OCI-M1 (cell line): ENCODE measurements at places on chromosomes 7 and 10.

DNA sequence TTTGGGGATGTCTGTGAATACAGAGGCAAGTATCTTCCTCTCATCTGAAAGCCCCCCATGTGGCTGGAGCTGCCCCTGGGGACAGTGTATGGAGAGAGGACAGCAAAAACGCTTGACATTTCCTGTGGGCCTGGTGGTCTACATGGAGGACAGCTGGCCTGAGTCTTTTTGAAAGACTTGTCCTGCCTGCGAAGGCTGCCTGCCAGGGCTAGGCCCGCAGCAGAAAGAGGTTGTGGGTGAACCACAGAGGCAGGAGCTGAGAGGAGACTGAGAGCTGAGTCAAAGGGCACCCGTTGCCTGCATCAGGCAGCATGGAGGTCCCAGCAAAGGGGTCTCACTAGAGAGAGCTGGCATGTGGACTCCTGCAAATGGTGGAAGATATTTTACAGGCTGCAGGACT, 66.4 kb downstream of the KAT6B start:
- no peak for DNase-seq

GRCh38 chr7:82110146-82110840, 333.3 kb downstream of the CACNA2D1 start:
- no peak for DNase-seq

DNA sequence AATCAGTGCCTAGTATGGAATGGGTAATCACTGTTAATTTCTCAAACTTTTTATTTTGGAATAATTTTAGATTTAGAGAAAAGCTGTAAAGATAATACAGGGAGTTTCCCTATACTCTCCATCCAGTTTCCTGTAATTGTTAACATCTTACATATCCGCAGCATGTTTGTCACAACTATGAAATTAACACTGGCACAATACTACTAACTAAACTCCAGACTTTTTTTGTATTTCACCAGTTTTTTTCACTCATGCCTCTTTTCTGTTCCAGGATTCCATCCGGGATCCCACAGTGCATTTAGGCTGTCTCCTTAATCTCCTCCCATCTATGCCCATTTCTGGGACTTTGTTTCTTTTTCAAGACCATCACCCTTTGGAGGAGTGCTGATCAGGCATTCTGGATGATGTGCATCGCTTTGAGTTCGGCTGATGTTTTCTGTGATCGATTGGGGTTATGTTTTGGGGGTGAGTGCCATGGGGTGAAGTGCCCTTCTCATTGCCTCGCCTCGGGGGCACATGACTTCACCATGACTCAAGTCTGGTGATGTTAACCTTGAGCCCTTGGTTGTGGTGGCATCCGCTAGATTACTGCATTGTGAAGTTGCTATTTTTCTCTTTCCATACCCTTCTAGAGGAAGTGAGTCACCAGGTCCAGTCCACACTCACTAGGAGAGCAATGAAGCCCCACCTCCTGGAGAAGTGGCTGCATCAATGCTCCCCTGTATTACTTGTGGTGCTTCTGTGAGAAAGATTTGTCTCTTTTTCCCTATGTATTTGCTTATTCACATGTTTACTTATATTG, 43.9 kb upstream of the GRB10 start:
- DNase-seq = no peak

- no peak for DNase-seq
Measured at GRCh38 chr7:151748733-151749132, 128.2 kb downstream of the PRKAG2 start.

DNA sequence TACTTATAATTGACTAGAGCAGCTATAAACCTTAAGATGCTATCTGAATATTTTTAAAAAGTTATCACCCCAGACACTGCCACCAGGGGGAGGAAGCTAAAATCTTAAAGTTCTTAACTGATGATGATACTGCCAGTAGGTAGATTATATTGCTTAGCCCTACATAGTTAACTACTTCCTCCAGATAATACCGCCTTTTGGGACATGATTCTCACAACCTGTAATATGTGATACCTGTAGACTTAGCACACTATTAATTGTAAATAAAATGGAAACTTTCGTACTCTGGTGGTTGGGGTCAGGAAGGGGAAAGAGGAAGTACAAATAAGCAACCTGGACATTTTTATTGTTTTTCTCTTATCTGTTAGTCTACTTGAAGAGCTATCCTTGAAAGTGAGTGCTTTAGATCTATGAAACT, 268.9 kb downstream of the ADK start:
- peak; percentile 37 for DNase-seq

GRCh38 chr7:16193631-16194030, 227.7 kb downstream of the CRPPA start:
- no peak for DNase-seq

- DNase-seq = no peak
Measured at GRCh38 chr10:73460897-73461296, 27.5 kb upstream of the MSS51 start.

DNA sequence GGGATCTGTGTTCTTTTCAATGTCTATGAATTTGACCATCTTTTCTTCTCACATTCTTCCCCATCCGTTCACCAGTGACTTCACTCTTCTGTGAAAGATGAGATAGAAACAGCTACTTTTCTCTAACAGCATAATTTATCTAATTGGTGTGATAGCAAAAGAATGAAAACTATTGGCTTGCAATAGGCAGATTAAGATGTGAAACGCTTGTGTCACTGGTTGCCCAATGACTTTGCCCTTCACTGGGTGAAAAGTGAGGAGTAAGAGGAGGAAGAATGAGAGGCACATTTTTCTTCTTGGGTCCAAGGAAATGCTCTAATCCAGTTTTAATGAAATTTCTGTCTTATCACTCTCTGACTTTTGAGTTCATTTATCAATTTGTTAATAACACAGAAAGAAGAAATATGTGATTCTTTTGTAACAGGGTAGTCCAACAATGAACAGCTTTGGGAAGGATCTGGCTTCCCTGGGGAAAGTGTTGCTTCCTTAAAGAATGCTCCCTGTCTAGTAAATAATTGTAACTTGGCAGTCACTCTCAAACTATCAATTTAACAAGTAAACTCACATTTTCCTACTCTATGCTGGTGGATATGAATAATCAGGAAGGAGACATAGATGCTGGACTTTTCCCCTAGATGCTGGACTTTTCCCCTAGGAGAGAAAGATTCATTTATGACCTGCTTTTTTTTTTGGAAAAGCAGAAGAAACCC, 35.1 kb downstream of the BET1 start:
- no peak for DNase-seq

GRCh38 chr7:46955531-46955930, 626.4 kb downstream of the TNS3 start:
- no peak for DNase-seq

- no peak for DNase-seq
Measured at GRCh38 chr7:23662124-23662983, 17.6 kb upstream of the FAM221A start.

GRCh38 chr7:28988810-28989209, 30.7 kb upstream of the TRIL start:
- no peak for DNase-seq

DNA sequence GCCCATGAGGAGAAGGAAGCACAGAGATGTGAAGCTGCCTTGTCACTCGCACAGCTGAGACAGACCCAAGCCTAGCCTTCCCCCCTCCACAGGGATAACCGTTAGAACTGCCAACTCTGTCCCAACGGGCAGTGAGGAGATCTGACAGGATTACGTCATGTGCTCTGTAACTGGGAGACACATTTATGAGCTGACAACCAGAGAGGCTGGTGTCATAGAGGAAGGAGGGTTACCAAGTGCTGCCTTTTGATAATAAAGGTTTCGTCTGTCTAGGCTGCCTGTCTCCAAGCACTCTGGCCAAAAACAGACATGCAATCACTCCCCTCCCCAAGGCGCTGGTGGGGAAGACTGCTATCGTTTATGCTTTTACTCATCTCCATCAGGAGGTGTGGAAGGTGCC, 165.9 kb downstream of the PLXNA4 start:
- peak; percentile 73 for DNase-seq

GRCh38 chr10:34547291-34547690, 267.8 kb downstream of the PARD3 start:
- DNase-seq = no peak

GRCh38 chr7:16778476-16778875, 24.9 kb downstream of the TSPAN13 start:
- no peak for DNase-seq

GRCh38 chr7:150740053-150740452, 2.8 kb downstream of the GIMAP5 start:
- no peak for DNase-seq

DNA sequence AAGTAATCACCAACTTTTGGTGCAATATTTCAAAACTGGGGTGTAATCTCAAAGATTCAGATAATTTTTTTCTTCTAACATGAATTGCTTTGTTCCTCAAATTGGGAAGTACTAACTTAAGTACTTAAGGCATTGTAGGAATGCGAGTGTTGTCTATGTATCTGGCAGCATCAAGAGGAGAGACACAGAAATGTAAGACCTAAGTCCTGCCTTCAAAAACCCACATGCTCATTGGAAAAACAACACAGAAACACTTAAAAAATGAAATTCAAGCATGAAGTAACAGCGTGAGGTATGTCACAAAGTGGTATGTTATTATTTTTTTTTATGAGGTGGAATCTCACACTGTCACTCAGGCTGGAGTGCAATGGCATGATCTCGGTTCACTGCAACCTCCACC, 288.5 kb downstream of the ZEB1 start:
- no peak for DNase-seq

- DNase-seq = no peak
Measured at GRCh38 chr7:102248456-102249395, 37.9 kb upstream of the SH2B2 start.

- DNase-seq = no peak
Measured at GRCh38 chr10:110437761-110438341, 59.9 kb upstream of the DUSP5 start.

GRCh38 chr10:29648114-29648982, 13.6 kb upstream of the SVIL start:
- peak; percentile 24 for DNase-seq

DNA sequence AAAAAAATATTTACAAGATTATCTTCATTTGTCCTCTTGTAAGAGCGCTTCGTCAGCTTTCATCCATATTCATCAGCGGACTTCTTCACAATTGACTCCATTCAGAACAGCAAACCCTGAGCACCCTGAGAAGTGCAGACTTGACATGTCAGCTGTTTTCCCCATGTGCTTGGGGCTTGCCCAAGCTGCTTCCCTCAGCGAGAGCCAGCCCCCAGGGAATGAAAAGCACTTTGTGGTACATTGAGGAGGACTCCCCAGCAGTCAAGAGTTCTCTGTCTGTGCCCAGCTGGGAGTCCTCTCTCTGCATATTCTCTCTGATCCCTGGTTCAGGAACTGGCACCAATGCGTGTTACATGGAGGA, 22.7 kb downstream of the HKDC1 start:
- no peak for DNase-seq

DNA sequence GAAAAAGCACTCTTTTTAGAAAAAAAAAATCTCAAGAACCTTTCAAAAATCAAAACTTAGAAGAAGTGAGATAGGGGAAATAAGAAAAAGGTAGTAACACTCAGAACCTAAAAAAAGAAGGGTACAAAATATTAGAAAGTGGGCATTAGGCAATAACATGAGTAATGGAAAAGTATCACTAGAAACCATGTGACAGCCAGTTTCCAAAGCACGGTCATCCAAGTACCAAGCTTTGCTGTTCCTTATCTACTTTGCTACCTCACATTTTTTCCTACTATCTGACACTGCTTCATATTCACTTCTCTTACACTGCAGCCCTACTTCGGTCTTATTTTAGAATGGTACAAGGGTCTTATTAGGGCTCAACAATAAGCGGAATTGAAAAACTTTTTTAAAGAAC, 30.3 kb downstream of the IMMP2L start:
- peak; percentile 49 for DNase-seq

GRCh38 chr7:42253316-42253715, 16.3 kb upstream of the GLI3 start:
- no peak for DNase-seq

- DNase-seq = no peak
Measured at GRCh38 chr10:47362199-47362598, 14.0 kb downstream of the RBP3 start.

DNA sequence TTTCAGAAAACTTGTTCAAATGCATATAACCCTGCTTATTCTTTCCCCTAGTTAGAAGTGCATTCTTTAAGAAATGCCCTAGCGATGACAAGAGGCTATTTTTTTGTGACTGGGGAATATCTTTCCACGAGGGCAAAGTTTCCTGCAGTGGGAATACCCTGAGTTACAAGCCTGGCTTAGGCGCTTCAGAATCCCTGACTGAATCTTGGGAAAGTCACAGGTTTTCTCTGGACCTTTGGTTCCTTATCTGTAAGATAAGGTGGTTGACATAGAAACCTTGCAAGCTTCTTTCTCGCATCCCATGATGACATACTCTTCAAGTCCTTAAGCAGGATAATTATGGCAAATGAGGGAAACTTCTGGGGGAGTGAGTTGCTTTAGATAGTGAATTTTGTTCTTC, 80.5 kb upstream of the FZD8 start:
- DNase-seq = no peak

DNA sequence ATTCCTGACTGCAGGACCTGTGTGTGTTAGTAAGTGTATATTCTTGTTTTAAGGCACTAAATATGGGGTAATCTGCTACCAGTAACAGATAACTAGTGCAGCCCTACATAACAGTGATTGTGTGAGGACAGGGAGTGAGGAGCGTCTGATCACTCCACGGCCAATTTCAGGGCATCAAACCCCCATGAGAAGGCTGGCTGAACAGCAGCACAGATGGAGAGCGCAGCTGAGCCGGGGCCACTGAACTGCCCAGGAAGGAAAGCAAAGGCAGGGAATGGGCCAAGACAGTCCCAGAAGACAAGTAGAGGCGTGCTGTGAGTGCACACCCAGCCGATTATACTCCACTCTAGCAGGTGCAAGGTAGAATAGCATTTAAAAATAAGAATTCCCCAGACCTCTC, 157.1 kb upstream of the CHST15 start:
- DNase-seq = no peak

- no peak for DNase-seq
Measured at GRCh38 chr10:28470873-28471651, 61.9 kb upstream of the WAC start.

DNA sequence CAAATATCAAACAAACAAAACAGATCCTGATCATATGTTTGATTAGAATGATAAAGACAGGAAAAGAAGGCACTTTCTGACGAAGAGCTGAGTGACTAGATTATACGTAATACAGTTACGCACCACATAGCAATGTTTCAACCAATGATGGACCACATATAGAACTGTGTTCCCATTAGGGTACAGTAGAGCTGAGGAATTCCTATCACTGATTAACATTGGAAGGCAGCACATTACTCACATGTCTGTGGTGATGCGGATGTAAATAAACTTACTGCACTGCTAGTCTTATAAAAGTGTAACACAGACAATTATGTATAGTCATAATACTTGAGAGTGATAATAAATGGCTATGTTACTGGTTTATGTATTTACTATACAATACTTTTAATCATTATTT, 98.3 kb downstream of the PTN start:
- DNase-seq = no peak
